ENCODE measurements at places on chromosomes 6 and 20. TPM values are rescaled to one million over a fixed set of nuclear protein-coding genes. Genes with fewer than 3 reads are reported as not detected.
A peak's percentile ranks its signal among the peaks of the same experiment; 100 is the strongest.

DNA sequence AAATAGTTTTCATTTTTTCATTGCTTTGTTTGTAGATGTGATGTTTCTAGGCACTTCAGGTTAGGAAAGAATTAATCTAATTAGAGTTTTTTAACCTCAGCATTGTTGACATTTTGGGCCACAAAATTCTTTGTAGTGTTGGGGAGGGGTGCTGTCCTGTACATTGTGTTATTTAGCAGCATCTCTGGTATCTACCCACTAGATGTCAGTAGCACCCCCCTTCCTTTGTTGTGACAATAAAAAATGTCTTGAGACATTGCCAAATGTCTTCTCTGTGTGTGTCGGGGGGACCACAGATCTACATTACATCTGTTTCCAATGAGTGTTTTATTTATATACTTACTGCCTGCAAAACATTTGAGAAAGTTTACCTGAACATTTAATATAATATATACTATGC lies 45.6 kb downstream of the EYA4 start:
- H3K27me3 ChIP-seq = no peaks in the 10 kb centered on the region
- DNase-seq = no peak
- H3K4me1 ChIP-seq = no peaks in the 10 kb centered on the region
- H3K36me3 ChIP-seq = peaks cover 4% of the 10 kb centered on the region

GRCh38 chr20:7022597-7022996 lies 255.1 kb downstream of the BMP2 start:
- H3K4me1 ChIP-seq = no peaks in the 10 kb centered on the region
- peaks cover 16% of the 10 kb centered on the region for H3K36me3 ChIP-seq
- no peak overlapping the region for H3K27ac ChIP-seq
- no peak overlapping the region for H3K4me3 ChIP-seq
- peaks cover 4% of the 10 kb centered on the region for H3K27me3 ChIP-seq

DNA sequence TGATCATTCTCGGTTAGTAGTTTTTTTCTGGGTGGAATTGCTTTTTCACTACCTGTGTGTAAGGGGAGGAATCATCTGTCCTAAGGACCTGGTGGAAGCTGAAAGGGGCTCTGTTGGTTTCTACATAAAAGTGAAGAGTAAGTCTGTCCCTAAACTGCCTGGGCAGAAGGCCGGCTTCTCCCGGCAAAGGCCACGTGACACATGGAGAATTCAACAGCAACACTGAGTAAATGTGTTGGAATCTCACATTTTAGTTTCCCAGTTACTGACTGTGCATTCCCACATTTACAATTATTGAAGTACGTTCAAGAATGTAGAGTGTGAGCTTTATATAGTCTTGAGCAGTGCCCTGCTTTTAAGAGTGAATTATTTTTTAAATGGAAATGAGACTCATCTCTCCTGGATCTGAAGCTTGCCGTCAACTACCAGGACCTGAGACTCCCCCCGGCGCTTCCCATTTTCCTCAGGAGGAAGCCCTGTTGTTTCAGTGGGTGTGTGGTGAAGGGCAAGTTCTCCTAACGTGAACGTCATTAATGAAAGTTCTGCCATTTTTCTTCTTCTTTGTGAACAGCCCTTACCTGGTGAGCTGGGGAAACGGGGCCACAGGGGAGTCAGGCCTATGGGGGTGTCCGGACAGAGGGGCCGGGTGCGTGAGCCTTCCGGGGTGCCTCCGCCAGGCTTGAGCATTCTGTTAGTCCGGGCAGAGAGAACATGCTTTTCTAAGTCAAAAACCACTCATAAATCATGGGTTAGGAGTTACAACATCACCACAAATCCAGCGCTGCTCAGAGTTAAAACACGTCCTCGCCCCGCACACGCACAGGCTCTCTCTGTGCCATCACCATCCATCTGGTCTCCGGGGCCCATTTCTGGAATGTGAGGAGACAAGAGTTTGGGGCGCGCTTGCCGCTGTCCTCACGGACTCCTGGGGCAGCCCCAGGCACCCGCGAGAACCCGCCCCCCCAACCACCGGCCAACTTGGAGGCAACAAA lies 56.6 kb upstream of the SMOC2 start:
- peaks cover 2% of the 10 kb centered on the region for H3K4me1 ChIP-seq
- H3K4me3 ChIP-seq = no peak overlapping the region
- peaks cover 4% of the 10 kb centered on the region for H3K27me3 ChIP-seq
- H3K36me3 ChIP-seq = no peaks in the 10 kb centered on the region
- DNase-seq = peak; percentile 9

DNA sequence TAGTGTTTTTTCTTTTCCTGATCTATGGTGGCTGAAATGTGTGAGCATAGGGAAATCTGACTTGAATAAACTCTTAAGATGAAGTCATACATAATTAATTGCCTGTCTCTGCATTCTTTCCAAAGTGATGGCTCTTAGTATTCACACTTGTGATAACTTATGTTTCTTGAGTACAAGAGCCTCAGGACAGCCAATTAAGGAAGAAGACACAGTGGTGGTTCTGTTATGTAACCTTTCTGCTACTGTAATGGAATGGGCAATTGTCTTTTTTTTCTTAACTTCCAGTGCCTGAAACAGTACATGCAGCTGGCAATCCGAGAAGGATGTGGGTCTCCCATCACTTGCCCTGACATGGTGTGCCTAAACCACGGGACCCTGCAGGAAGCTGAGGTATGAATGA lies 40.1 kb downstream of the RNF144B start:
- no peak overlapping the region for H3K4me3 ChIP-seq
- no peaks in the 10 kb centered on the region for H3K36me3 ChIP-seq
- H3K27me3 ChIP-seq = no peaks in the 10 kb centered on the region
- no peak for DNase-seq
- no peak overlapping the region for H3K27ac ChIP-seq

DNA sequence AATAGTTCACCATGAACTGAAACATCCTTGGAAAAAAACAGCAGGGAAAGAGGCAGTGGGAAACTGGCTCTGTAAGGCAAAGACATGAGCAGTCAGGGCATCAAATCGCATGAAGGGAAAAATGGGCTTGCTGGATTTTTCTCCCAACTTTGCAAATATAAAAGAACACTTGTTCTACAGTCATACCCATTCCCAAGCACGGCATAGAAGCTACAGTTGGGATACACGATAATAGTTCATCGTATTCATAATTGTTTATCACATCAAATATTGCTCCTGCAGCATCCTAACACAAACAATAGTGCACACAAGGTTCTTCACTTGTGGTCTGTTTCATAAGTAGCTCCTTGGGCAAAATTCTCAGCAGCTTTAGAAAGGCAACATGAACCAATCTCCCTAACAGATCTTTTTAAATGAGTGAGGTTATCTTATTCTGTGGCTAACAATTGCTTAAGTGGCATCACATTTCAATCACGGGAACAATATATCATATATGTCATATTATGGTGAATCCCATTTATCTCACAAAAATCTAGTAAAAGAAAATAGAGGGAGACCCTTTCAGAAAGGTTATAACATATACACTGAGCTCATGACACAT lies 243.9 kb downstream of the PKHD1 start:
- peaks cover 2% of the 10 kb centered on the region for H3K27me3 ChIP-seq
- no peak overlapping the region for H3K27ac ChIP-seq
- no peaks in the 10 kb centered on the region for H3K36me3 ChIP-seq
- H3K4me3 ChIP-seq = no peak overlapping the region

DNA sequence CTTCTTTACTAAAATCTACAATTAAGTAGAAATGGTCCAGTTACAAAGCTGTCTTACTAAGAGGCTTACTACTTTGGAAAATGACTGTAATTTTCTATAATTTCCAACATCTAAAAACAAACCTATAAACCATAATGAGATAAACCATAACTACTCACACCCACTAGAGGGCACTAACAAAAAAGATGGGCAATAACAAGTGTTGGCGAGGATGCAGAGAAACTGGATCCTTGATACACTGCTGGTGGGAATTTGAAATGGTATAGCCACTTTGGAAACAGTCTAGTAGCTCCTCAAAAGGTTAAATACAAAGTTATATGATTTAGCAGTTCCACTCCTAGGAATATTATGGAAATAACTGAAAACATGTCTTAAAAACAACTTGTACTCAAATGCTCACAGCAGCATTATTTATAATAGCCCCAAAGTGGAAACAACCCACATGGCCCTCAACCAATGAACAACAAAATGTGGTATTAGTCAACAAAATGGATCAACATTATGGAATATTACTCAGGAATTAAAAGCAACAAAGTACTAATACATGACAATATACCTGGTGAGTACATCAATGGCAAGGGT lies 50.6 kb downstream of the GJA10 start:
- H3K4me1 ChIP-seq = peaks cover 27% of the 10 kb centered on the region
- peaks cover 12% of the 10 kb centered on the region for H3K36me3 ChIP-seq
- no peak for DNase-seq

GRCh38 chr6:56692523-56693245 lies 50.0 kb upstream of the DST start:
- peaks cover 13% of the 10 kb centered on the region for H3K36me3 ChIP-seq
- peak overlapping the region; percentile 22 for H3K4me3 ChIP-seq
- peaks cover 8% of the 10 kb centered on the region for H3K27me3 ChIP-seq
- DNase-seq = no peak
- peak overlapping the region; percentile 46 for H3K27ac ChIP-seq

DNA sequence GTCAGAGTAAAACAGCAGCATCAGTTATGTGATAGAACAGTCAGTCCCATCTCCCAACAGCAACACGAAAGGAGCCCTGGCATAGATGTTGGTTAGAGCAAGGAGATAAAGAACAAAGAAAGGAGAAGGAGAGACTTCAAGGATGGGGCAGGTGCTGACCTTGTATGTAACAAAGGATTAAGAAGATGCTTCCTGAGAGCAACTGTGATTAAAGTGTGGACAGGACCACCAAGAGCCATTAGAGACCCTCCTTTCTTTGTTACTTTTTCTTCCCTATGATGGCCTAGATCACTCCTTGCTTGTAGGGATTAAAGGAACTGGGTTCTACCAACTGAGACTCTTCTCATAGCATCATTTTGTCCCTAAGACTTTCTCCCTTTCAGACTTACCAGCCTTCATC lies 75.2 kb upstream of the GPR6 start:
- no peak for DNase-seq
- H3K4me1 ChIP-seq = no peaks in the 10 kb centered on the region
- H3K36me3 ChIP-seq = no peaks in the 10 kb centered on the region
- no peak overlapping the region for H3K27ac ChIP-seq
- peaks cover 2% of the 10 kb centered on the region for H3K27me3 ChIP-seq

GRCh38 chr6:52377538-52378221 lies 15.7 kb downstream of the PAQR8 start:
- DNase-seq = no peak
- no peaks in the 10 kb centered on the region for H3K36me3 ChIP-seq
- H3K27ac ChIP-seq = no peak overlapping the region
- H3K27me3 ChIP-seq = no peaks in the 10 kb centered on the region
- no peaks in the 10 kb centered on the region for H3K4me1 ChIP-seq

GRCh38 chr6:131660195-131660594 lies 23.1 kb downstream of the ENPP3 start:
- H3K27ac ChIP-seq = no peak overlapping the region
- H3K4me3 ChIP-seq = no peak overlapping the region
- no peaks in the 10 kb centered on the region for H3K36me3 ChIP-seq
- no peak for DNase-seq
- no peaks in the 10 kb centered on the region for H3K27me3 ChIP-seq

GRCh38 chr6:12899046-12899833 lies 182.7 kb downstream of the PHACTR1 start:
- DNase-seq = no peak
- peaks cover 4% of the 10 kb centered on the region for H3K27me3 ChIP-seq
- H3K4me3 ChIP-seq = no peak overlapping the region
- no peak overlapping the region for H3K27ac ChIP-seq
- peaks cover 12% of the 10 kb centered on the region for H3K4me1 ChIP-seq

DNA sequence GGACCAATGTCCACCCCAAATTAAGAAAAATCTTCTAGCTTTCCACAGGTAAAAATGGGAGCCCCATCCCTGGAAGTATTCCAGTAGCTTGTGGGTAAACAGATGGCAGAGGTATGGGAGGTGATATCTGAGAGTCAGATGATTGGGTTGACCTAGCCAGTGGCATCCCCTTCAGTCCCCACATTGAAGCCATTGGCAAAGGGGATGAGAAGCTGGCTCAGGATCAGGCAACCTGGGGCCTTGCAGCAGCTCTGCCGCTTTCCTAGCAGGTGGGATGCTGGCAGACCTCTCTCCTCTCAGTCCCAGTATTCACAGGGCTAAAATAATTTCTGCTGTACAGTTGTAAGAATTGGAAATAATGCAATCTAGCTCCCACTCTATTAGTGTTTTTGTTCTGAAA lies 108.9 kb upstream of the KCNG1 start:
- H3K27ac ChIP-seq = no peak overlapping the region
- no peak overlapping the region for H3K4me3 ChIP-seq
- H3K36me3 ChIP-seq = no peaks in the 10 kb centered on the region
- H3K27me3 ChIP-seq = no peaks in the 10 kb centered on the region
- H3K4me1 ChIP-seq = peaks cover 2% of the 10 kb centered on the region
- no peak for DNase-seq

DNA sequence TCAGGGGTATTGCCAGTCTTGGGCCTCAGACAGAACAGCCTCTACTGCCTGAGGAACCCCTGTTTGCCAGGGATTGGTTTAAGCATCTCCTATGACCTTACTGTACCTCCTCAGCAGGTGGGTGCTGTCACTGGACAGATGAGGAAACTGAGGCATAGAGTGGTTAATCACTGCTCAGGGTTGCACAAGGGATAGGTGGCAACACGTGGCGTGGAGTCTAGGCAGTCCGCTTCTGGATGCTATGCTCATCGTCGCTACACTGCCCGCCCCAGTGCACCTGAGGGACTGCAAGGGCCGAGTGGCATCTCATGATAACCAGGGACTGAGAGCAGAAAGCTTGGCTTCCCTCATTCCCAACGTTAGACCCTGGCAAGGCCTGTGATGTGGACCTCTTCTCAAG lies 101.8 kb upstream of the SULF2 start:
- DNase-seq = no peak
- no peak overlapping the region for H3K4me3 ChIP-seq
- H3K36me3 ChIP-seq = no peaks in the 10 kb centered on the region

SLC22A3 gene
- not detected for total RNA-seq

PRR18 gene
- not detected for total RNA-seq

MCHR2 gene
- not detected for total RNA-seq

APOBEC2 gene
- total RNA-seq = 0.61 TPM

DACT2 gene
- total RNA-seq = 0.22 TPM

ZNF831 gene
- not detected for total RNA-seq

MBOAT1 gene
- not detected for total RNA-seq

TBXT gene
- total RNA-seq = not detected
